ENCODE measurements at places on chromosomes 12 and 14.

DNA sequence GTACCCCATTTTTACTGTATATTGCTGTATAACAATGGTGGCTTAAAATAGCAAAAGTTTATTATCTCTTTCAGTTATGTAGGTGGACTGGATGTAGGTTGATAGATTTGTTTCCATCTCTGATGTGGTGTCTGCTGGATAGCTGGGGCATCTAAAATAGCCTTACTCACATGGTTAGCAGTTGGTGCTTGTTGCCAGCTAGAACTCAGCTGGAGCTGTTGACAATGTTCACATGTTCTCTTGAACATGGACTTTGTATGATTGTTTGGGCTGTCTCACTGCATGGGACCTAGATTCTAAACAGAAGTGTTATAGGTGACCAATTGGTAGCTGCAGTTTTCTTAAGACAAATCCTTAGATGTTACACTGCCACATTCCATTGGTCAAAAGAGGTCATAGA lies 126.9 kb downstream of the GPHN start:
- no peak for DNase-seq

- no peak for DNase-seq
Observed at GRCh38 chr12:33546004-33546403, 106.4 kb upstream of the SYT10 start.

DNA sequence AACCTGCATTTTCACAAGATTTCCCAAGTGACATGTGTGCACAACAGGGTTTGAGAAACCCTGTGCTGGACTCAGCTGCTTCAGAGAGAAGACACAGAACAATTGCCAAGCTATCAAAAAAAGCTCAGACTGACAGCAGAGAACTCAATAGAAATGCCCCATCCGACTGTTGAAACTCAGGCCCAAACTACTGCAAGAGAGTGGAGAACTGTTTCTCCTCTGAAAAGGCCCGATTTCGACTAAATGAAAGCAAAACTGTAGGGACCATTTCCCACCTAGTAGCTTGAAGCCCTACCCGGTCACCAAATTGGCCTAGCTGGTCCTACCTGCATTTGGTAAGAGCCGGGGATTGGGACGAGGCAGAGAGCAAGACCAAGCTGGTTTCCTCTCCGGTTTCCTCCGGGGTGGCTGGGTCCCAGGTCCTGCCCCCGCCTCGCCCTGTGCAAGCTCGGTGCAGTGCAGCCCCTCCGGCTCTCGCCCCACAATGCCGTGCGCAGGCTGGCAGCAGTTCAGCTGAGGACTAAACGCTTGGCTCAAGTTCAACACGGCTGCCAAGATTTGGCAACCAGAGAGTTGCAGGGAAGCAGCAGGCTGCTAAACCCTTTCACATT lies 1180.6 kb downstream of the VRK1 start:
- DNase-seq, result no peak

GRCh38 chr12:107080299-107080698 lies 13.1 kb downstream of the CRY1 start:
- no peak for DNase-seq

DNA sequence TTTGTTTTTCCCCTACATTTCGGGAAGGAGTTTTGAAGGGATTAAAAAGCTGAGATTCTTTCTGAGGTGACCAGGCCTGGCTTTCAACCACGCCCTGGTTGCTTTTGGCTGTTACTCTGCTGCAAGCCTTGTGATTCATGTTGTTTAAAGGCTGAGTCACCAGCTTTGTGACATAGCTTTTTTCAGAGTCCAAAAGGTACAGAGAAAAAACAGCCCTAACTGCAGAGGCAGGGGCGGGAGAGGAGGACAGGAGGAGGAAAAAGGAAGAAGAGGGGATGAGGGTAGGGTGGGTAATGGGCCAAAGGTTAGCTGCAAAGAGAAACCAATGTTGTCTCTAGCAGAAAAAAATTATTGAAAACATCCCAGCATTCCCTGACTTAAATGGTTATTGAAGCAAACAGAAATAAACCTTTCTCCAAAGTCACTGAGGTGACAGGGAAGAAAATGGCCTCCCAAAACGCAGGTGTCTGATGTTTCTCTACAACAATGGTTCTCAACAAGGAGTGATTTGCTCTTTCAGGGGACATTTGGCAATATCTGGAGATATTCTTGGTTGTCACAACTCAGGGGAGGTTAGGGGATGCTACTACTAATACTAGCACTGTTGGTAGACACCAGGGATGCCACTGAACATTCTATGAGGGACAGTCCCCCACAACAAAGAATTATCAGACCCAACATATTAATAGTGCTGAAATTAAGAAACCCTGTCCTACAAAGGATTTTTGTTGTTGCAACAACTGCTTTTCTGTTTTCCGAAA lies 2.1 kb upstream of the UBC start:
- peak; percentile 89 for DNase-seq

All from kidney epithelial cell (primary cell).